GOT3 (cell line): ENCODE measurements at places on chromosomes 5 and 9.

GRCh38 chr9:127264462-127265219 lies at the start of gene GARNL3:
Gene GARNL3 (plus strand): TSS chr9:127264774. CDS start chr9:127264878, 104 bp downstream.
- no peak for DNase-seq

GRCh38 chr9:69308206-69308931 lies 16.6 kb upstream of the ENTREP1 start:
- DNase-seq, result no peak

DNA sequence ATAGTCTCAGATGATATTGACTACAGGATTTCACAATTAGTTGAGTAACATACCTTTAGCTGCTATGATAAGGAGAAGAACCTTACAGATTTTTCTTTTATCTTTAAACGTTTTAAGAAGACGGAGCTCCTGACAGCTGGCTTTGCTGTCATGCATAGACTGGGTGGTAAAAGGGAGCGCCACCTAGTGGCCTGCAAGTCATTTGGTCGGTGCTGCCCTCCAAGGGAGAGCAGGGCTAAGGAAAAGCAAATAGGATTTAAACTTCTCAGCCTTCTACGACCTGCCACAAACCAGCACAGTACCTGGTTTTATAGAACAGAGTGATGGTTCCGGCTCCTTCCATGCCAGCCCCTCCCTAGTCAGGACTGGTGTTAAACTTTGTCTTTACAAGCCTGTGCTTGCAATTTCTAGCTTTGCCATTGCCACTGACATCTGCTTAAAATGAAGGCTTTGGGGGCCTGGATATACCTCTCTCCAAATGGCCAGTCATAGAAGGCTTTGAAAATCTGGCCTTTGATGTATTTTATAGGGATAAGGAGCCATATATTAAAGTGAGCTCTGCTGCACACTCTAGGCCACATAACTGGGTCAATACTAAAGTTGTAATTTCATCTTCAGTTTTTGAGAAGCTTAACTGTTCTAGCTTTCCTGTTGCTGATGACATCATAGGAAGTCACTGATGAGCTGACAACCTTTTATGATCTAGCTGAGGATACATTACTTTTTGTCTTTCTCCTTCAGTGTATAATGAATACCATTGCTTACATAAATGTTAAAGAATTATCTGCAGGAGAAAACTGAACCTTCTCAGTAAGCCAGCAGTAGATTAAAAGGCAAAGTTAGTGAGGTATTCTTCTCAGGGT lies 31.1 kb upstream of the ADAMTSL1 start:
- peak; percentile 11 for DNase-seq

- DNase-seq, result no peak
These were observed 115.1 kb upstream of the IRX4 start for GRCh38 chr5:1997640-1998347.

DNA sequence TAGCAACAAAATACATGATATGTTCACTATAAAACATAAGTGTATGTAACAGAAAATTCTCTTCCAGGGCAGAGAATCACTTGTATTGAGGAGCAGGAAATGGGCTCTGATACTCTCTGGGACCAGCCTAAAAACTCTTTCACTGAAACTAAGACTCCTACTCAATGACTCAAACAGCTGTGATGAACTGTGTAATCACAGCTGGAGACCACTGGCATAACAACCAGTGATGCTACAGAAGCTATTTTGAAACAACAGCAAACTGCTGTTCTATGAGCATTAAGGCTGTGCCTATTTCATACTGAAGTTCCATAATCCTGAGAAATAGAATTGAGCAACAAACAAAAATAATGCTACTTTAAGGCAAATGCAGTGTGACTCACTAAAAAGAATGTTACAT lies 594.0 kb downstream of the HINT1 start:
- DNase-seq, result no peak

- DNase-seq, result no peak
These were observed 2.4 kb downstream of the ACTL7A start for GRCh38 chr9:108864446-108864845.

GRCh38 chr5:88377705-88378656 lies 109.3 kb upstream of the TMEM161B start:
- DNase-seq, result no peak

DNA sequence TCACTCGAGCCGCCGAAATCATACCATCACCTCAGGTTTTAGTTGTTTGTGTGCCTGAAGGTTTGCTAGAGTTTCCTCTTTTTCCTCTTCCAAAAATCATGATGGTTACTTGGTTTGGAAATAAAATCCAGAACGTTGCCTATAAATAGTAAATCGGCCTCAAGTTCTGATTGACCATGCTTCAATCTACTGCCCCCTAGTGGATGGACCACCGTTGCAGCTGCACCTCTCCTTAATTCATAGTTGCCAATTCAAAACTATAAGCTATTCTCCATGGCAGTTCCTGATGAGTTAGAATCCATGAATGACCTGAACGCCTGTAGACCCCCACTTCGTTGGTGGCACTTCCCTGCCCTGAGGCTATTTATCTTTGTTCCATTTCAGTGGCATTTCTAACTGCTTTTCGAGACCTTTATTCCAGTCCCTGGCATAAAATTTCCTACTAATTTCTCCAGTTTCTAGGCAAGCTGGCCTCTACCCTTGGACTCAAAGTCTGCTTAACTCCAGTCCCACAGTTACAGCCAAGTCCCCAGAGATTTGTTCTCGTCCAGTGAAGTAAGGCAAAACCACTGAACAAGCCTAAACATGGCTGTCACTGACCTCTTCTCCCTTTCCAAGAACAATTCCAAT lies 422.6 kb downstream of the EFNA5 start:
- no peak for DNase-seq
